ENCODE measurements at places on chromosomes 6 and 20.

- no peak for DNase-seq
Measured at GRCh38 chr6:78810146-78810545, 57.2 kb upstream of the IRAK1BP1 start.

DNA sequence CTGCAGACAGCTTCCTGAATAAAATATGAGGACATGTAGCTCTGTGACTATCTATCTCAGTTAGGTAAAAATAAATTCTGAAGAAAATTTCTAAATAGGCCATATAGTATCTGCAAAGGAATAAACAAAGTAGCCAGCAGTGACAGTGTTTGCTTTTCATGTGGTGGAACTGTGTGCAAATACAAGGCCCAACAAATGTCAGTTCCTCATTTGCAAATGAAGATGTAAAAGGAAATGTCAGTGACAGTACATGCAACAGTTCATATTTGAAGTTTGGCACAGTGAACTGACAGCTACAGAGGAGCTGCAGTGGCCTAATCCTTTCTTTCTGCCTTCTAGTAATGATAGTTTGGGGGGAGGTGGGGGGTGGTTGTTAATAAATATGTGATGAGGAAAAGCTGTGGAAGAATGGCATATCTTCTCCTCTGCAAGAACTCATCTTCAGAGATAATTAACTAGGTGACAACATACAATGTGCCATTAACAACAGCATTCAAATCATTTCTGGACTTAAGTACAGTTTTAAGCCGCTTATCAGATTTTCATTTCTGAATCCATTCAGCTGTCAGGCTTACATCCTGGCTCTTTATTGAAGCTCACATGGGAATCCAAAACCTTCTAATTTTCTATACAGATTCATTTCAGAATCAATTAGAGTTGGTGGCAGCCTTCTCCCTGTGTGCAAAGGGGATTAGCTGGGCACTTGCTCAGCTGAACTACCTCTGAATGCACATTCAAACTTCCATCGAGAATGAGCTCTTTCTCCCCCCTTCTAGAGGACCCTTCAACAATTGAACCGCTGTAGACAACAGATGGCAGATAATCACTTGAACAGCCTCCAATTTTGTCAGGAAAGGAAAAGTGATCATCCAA is 1059.0 kb upstream of the EPHA7 start:
- no peak for DNase-seq

- DNase-seq = no peak
Measured at GRCh38 chr6:14423330-14423729, 305.8 kb downstream of the CD83 start.

GRCh38 chr6:153207617-153208016 is 76.5 kb upstream of the RGS17 start:
- no peak for DNase-seq

- no peak for DNase-seq
Measured at GRCh38 chr6:10722570-10722819, 375 bp upstream of the TMEM14C start.

- DNase-seq = no peak
Measured at GRCh38 chr20:58496429-58496769, 18.8 kb downstream of the APCDD1L start.

DNA sequence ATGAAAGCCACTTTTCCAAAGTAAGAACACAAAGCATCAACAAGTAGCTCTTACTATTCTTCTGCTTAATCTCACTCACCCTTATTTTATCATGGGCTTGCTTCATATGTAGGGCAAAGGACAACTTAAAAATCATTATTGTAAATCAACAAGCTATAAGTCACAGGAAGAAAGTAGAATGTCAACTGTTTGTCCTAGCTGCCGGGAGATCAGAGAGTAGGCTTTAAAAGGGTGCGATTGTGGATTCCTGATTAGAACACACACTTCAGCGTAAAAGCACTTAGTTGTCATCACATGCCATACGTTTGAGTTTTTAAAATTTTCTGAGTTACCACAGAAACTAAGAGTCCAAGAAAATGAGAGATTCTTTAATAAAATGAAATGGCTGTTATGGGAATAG is 44.4 kb upstream of the NHSL1 start:
- no peak for DNase-seq

GRCh38 chr6:57173056-57173885 is 1.1 kb downstream of the BAG2 start:
- no peak for DNase-seq

DNA sequence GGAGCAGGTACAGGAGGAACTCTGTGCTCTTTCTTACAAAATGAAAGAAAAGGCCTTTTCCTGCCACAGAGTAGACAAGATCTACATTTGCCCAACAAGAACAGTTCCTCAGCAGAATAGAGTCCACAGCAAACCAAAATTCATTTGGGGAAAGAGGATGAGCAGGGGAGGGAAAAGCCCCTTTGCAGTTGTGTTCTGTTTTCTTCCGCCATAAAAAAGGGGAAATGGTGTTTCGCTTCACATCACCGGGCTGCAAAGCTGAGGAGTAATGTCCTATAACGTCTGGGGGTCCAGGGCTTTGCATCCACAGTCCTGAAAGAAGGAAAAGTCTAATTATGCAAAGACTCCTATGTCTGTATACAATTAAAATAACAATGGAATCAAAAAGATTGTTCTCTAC is at the start of gene GPR31:
TSS of gene GPR31 (minus strand) at position 118 of the 400 bp plus-strand sequence. CDS start 149 bp downstream, outside the sequence.
- no peak for DNase-seq

All from anterior cingulate cortex (tissue), 58 donors.